GM19239 (cell line): ENCODE measurements at places on chromosomes 4 and X.

GRCh38 chr4:84875636-84876371 lies 90.7 kb downstream of the WDFY3 start:
- DNase-seq: no peak

- no peak for DNase-seq
Observed at GRCh38 chrX:73963682-73964081, 340.3 kb upstream of the ZCCHC13 start.

DNA sequence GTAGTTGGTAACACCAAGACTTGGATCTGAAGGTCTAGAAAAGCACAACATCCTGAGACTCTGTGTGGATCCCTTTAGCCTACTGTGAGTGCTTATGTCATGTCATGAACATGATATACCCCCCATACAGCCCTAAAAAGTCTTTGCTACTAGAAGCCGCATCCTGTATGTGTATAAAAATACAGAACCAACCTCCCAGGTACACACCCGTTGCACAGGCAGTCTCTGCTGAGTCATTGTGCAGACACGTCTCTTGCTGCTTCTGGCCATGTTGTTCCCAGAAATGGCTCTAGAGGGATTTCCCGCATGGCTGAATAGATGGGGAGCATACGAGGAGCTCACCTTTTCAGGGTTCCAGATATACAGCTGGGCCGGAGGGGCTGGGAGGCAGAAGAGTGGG lies 93.3 kb downstream of the MAMLD1 start:
- no peak for DNase-seq

DNA sequence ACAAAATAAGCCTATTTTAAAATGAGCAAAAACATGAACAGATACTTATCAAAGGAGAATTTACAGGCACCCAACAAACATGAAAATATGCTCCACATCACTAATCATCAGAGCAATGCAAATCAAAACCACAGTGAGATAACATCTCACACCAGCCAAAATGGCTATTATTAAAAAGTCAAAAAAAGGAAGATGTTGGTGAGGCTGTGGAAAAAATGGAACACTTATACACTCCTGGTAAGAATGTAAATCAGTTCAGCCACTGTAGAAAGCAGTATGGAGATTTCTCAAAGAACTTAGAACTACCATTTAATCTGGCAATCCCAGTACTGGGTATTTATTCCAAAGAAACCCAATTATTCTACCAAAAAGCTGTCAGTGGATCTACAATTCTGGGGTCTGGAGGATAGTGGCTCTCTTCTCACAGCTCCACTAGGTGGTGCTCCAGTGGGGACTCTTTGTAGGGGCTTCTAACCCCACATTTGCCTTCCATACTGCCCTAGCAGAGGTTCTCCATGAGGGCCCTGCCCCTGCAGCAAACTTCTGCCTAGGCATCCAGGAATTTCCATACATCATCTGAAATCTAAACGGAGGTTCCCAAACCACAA lies 9.1 kb upstream of the ZNF732 start:
- DNase-seq: no peak

DNA sequence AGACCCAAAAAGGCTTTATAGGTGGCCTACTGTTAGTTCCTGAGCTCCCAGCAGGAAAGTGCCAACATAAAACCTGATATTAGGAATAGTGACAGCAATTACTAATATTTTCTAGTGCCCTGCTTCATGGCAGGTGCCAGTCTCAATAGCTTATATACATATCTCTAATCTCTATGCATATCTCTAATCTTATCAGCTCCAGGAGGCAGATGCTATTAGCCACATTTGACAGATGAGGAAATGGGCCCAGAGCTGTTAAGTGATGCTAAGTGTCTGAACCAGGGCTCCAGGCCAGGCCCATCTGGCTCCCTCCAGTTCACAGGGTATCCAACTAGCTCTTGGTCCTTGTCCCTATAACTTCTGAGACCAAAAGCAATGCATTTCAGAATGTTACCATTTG lies 142.5 kb downstream of the CHIC2 start:
- no peak for DNase-seq

DNA sequence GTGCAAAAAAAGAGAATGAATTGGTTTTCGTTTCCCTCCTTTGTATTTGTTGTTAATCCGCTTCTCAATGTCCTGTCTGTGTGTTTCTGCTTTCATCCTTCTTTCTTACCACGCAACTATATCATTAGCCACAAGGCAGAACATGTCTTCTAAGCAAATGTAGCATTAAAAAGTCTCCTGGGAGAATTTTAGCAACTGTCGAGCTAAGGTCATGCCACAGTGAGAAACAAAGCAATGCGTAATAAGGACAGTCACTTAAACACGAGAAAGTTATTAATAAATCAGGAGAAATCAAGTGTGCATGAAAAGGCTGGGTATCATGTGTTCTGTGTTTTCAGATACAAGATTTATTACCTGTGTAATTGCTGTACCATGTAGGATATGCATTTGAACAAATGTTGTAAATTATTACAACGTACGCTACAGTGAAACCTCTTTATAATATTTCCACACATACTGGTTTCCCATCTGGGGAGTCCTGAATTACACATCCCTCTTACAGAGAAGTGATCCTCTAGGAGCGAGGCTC lies 890.8 kb downstream of the TRIML1 start:
- DNase-seq: no peak

DNA sequence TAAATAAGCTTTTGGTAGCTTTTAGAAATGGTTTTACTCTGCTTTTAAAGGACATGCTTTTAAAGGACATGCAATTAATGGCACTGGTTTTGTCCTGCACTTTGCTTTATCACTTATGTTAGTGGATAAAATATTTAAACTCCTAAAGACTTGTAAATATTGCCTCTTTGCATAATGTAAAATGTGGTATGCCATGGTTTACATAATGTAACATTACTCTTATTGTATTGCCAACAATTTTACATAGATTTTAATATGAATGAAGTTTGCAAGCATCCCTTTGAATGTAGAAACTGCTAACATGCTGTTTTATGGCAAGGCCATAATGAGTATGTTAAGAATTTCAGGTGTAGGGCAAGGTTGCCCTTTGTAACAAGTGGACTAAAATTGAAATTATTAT lies 118.4 kb downstream of the CHIC1 start:
- no peak for DNase-seq

DNA sequence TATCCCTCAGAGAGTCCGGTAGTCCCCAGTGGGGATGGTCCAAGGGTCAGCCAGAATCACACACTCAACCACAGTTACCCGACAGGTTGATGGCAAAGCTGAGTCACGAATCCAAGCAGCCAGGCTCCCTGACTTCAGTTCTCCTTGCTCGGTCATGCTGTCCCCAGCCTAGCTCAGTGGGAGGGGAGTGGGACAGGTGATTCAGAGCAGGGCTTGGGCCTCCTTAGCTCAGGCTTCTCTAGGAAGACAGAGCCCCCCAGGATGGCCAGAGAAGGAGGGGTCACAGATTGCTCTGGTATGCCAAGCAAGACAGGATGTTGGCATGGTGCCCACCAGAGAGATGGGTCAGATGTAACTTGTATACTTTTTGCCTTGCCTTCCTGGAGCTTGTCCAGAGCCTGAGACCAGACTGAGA lies 66.5 kb downstream of the EFNB1 start:
- no peak for DNase-seq

GRCh38 chrX:75673468-75673867 lies 111.6 kb downstream of the MAGEE2 start:
- no peak for DNase-seq

- DNase-seq: no peak
Observed at GRCh38 chrX:38271154-38271716, 50.6 kb upstream of the SRPX start.

- no peak for DNase-seq
Observed at GRCh38 chr4:27198246-27198645, 337.6 kb downstream of the STIM2 start.

DNA sequence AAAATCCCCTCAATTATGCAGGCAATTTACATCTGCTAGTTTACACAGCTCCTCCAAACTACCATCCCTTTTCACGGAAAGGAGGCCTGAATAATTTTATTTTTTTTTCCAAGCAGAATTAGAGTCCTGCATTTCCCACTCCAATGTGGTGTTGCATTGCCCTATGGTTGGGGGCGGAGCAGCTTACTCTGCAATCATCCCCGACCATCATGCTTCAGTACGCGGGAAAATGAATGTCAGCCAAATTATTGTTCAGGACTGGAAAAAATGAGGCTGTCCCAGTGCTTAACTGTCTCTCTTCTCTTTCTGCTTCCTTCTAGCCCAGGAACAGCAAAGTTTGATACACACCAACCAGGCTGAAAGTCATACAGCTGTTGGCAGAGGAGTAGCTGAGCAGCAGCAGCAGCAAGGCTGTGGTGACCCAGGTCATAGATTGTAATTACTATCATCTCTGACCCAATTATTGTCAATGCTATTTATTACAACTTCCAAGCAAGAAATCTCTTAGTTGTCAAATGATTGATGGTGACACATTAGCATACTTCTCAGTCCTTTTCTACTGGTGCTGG lies 28.3 kb downstream of the MMRN1 start:
- DNase-seq: no peak

GRCh38 chrX:133881007-133881406 lies 104.4 kb downstream of the GPC3 start:
- no peak for DNase-seq

GRCh38 chr4:121392426-121393086 lies 11.7 kb upstream of the QRFPR start:
- no peak for DNase-seq

DNA sequence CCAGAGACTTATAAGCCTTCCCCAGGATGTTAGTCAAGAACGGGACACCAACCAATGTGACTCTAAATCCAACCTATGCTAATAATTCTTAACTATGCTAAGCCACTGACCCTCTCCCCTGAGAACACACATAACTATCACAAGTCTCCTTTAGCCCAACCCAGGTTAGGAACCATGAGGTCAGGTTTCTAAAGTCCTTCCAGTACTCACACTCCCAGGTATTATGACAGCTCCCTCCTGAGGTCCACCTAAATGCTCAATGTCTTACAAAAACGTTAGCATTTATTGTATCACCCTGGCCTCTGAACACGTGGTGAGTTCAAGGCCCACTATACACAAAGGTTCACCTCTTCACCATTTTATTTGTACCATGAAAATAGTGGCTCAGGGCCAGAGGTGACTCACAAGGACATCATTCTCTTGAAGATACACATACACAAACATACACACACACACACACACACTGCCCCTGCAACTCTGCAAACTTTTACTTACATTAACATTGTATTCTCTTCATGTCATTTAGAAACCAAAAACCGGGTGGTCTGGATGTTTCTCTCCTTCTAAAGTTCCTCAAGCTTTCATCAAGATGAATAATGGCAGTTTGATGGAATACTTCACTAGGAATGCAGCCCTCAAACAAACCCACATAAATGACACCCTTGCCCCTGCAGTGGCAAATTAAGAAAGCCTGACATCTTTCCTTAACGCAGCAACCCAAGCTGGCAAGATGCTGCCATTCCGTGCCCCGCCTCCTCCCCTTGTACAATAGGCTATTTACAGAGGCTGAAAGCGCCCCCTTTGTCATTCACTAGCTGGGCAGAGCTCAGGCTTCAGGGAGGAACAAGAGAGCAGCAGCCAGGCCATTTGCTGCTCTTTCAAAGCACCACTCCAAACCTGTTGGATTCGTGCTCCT lies 17.7 kb downstream of the ACSL1 start:
- DNase-seq: no peak

GRCh38 chr4:31467781-31468180 lies 747.6 kb downstream of the PCDH7 start:
- DNase-seq: no peak

DNA sequence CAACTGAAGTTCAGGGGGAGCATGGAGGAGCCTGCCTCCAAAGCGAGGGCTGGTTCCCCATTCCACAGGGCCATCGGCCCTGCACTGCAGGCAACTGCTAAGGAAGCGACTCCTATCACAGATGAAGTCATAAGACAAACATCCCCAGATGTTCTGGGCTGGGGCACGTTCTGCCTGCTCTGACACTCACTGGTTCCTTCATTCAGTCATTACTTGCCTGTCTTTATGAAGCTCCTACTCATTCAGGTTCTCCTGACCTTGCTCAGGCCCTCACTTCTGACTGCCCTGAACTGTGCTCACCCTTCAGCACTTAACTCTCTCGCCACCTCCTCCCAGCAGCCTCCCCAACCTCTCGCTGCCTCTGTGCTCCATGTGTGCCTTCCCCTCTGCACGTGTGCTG lies 2.5 kb upstream of the SLC2A9 start:
- DNase-seq: no peak

DNA sequence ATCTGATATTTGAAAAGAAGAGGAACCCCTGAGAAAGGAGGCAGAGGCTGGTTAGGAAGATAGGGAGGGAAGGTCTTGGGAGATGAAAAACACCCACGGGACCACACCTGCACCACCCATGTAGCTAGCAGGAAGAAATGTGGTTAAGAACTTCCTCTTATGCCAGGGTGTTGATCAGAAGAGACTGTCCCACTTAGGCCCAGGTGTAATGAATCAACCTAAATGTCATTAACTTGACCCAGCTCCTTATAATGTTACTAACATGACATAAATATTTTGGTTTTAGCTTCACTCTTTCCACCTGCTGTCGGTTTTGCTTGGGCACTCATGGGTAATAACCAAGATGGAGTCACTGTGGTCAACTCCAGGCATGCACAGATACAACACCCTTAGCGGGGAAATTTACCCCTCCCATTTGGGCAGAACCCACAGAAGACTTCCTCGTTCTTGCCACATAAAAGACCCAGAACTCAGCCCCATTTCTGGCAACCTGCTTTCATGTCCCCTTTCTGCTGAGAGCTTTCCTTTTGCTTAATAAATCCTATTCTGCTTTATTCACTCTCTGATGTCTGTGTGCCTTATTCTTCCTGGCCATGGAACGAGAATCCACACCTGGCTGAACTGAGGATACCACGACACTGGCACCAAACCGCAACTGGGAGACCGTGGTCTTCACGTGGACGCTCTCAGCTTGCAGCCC lies 46.8 kb downstream of the ZNF141 start:
- no peak for DNase-seq

DNA sequence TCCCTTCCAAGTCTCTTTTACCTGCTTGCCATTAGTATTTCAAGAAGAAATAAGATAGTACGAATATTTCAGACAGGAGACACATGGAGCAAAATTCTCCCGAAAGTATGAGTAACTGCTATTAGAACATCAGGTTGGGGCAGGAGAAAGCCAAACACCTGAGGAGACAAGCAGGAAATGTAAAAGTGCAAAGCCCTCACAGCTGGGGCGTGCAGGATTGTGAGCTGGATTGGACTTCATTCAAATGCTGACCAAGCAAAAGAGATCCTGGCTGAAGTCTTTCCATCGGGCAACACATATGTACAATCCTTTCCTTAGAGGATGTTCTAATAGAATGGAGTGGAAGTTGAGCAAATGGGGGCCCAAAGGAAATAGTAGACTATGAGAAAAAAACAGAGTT lies 76.8 kb downstream of the DTHD1 start:
- DNase-seq: no peak
